Daoy (cell line): ENCODE measurements at places on chromosomes 12 and 14. TPM values are rescaled to one million over a fixed set of nuclear protein-coding genes. Genes with fewer than 3 reads are reported as not detected.

The BRAP gene
- 27.0 and 28.2 TPM in 2 replicates for total RNA-seq

The CLEC12A gene
- not detected in 2 replicates for total RNA-seq

The KRT7 gene
- 5.5 and 12.2 TPM in 2 replicates for total RNA-seq

The SLC6A15 gene
- 12.5 and 13.6 TPM in 2 replicates for total RNA-seq

The SMIM41 gene
- total RNA-seq, result not detected in 2 replicates
